ENCODE measurements at places on chromosomes 3 and 15. TPM values are rescaled to one million over a fixed set of nuclear protein-coding genes. Genes with fewer than 3 reads are reported as not detected.

DNA sequence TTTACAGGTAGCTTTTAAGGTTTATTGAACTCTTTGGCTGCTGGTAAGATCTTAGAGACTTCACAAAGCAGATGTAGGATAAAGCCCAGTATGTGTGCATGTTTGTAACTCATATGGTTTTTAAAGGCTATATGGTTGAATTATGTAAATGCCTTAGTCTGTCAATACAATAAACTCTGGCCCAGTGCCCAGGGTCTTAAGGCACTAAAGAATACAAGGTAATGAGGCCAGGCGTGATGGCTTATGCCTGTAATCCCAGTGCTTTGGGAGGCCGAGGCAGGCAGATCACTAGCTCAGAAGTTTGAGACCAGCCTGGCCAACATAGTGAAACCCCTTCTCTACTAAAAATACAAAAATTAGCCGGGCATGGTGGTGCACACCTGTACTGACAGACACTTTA, 170.3 kb upstream of the CGNL1 start:
- no peak for DNase-seq

DNA sequence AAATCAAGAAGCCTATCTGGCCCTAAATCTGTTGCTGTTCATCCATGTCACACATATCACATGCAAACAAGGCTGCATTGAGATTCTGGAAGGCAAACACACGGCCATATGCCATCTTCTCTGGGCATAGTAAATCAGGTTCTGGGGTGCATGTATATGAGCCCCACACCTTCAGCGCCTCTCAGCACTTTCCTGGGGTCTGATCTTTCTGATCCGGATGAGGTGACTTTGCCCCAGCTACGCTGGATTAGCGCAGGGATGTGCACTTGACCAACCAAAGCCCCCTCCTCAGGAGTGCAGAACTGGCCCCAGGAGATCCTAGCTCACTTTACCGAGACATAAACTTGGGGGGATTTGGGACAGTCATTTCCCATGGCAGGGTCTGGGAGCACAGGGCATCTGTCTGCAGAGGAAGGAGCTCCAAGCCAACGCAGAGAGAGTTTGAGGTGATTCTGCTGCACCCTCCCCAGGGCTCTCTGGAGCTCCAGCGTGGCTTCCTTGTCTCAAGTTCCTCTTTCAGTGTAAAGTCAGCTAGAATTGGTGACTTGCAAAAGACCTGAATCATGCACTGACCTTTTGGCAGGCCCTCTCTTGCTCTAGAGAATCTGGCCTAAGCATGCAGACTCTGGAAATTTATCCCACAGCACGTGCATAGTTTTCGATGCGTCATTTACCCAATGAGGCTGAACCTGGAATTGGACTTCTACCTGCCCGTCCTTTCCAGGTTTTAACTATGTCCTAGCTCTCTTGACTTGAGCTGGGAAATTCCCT, 63.5 kb upstream of the KLF13 start:
- DNase-seq: no peak

- no peak for DNase-seq
Measured at GRCh38 chr15:81777546-81777945, 268.3 kb downstream of the MEX3B start.

DNA sequence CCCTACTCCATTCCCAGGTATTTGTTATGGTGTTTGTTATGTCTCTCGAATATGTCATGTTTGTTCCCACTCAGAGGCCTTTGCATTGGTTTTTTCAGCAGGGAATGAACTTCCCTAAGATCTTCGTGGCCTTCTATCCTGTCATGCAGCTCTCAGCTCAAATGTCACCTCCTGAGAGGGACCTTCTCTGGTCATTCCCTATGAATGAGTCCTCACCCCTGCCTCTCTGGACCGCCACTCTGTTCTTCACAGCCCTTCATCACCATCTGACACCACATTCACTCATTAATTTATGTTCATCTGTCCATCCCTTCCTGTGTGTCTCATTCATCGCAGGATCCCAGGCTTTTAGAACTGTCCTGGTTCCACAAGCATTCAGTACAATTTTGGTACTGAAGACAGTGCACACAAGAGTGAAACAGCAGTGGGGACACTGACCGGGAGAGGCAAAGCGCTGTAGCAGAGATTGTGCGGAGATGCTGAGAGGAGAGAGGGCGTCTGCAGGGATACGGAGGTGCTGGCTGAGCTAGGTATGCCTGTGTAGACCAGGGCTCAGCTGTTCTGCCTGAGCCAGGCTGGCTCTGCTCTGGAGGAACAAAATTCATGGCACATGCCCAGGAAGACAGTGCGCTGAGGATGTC, 132.3 kb downstream of the CHCHD6 start:
- no peak for DNase-seq

DNA sequence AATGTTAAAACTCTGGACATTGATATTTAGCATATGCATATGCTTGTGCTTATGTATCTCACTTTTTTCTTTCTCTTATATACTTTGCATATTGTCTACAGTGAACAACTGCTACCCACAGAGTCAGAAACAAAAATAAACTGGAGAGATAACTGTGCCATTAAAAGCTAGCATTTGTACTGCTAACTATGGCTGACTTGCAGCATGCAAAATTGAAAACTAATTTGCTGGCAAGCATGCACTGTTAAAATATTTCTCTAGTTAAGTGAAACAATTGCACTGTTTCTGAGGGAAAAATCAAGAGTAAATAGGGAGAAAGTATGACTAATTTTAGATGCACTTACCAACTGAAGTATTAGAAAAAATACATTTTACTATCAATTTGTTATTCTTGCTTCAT, 177.8 kb downstream of the CBLB start:
- no peak for DNase-seq

GOLGA8T gene
- polyA plus RNA-seq: not detected
